Small intestine (tissue), 16 donors: ENCODE measurements at places on chromosomes 2 and 18. TPM values are rescaled to one million over a fixed set of nuclear protein-coding genes. Genes with fewer than 3 reads are reported as not detected.

PXDN gene
- 12.0 TPM for polyA plus RNA-seq

NFATC1 gene
- polyA plus RNA-seq, result 5.9 TPM

LRP1B gene
- polyA plus RNA-seq, result 0.64 TPM

APCDD1 gene
- polyA plus RNA-seq, result 2.7 TPM

FOXD4L1 gene
- polyA plus RNA-seq, result 0.45 TPM

OST4 gene
- 407 TPM for polyA plus RNA-seq

C2orf15 gene
- 5.6 TPM for polyA plus RNA-seq

CDH2 gene
- 1.1 TPM for polyA plus RNA-seq
